NCI-H1092 (cell line): ENCODE measurements at places on chromosomes 3 and 15.

DNA sequence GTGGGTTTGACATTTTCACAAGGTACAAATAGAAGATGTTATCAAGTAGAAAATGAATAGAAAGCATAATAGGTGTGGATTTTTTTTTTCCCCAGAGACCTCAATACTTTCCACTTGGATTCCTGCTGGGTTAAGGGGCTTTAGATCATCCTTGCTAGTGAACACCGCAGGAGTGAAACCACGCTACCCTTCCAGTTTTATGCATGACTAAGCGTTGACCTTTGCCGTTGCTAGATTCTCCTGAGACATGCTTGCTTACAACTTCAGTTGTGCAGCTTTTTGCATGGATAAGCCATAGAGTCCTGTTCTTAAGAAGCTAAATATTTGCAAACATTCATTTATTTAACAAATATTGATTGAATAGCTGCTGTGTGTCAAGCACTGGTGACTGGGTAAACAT is 299.7 kb upstream of the LMCD1 start:
- DNase-seq, result no peak

GRCh38 chr3:115720983-115721382 is 97.7 kb downstream of the GAP43 start:
- no peak for DNase-seq

DNA sequence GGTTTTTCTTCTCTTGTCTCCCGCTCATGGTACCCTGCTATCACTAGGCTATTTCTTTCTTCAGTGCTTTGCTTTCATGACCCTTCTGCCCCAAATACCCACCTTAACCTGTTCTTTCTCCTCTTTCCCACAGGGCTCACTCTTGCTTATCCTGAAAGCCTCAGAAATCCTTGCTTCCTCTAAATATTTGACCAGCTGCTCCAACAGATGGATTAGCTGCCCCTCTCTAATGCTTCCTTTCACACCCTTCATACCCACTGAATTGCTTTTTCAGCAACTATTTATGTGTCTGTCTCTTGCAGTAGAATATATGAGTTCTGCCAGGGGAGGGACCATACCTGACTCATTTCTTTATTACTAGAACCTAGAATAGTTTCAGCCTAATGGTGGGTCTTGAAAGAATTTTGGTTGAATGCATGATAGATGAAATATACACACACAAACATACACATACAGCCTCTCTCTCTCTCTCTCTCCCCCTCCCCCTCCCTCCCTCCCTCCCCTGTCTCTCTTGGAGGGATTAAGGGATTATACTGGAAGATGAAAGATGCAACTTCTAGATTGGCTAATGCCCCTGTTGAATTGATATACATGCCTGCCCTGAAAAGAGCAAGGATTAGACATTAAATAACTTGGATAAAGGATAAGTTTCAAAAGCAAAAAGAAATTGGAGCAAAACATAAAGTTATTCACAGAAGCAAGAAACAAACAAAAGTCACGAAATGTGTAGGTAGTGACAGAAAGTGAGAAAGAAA is 95.0 kb upstream of the GADL1 start:
- no peak for DNase-seq

DNA sequence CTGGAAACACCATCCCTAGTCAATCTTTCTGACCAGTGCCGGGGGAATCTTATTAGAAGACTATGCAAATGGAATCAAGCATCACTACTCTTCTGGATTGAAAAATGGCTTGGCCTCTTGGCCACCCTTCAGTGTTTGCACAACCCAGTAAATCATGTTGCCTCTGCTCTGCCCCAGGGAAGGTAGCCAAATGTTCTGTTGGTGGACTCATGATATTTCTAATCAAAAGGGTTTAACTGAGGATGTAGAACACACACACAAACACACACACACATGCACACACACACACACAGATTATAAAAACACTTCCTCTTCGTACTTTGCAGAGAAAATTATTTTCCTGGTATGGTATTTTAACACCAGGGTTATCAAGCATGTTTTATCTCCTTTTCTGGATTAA is 7.9 kb downstream of the RBP2 start:
- DNase-seq, result peak; percentile 41

GRCh38 chr3:38245930-38246329 is 19.7 kb upstream of the SLC22A13 start:
- no peak for DNase-seq
